ENCODE measurements at places on chromosomes 1 and 21.

GRCh38 chr1:183040547-183040971, 17.3 kb downstream of the LAMC1 start:
- DNase-seq, result no peak

DNA sequence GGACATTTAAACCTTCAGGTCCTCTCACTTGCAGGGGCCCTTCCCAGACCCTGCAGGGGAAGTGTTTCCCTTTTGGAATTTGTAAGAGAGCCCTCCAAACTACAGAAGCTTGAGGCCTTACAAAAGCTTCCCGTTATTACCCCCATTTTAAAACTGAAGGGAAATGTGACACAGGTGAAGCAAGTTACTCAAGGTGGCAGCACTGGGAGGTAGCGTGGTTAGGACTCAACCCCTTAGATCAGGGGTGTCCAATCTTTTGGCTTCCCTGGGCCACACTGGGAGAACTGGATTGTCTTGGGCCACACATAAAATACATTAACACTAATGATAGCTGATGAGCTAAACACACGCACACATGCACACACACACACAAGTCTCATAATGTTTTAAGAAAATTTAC, 15.8 kb upstream of the ZC3H12A start:
- no peak for DNase-seq

DNA sequence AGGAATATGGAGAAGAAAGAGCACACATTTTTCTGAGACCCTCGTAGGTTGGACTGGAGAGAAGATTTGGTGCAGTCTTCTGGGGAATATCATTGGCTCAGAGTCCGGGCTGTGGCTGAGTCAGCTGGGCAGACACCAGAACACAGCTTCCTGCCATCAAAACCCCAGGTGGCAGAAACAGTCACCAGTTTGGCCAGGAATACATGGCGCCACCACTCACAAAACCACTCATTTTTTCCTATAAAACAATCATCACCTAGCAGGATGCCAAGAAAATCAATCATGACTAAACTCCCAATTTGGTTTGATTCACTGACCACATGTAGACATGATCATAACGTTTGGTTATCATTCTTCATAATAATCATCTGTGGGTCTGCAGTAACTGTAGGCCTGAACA, 178.1 kb upstream of the PBX1 start:
- no peak for DNase-seq

- DNase-seq, result no peak
Measured at GRCh38 chr1:216805233-216805632, 82.0 kb upstream of the ESRRG start.
